Astrocyte (in vitro differentiated cells and primary cell): ENCODE measurements at places on chromosomes 11 and 22. TPM values are rescaled to one million over a fixed set of nuclear protein-coding genes. Genes with fewer than 3 reads are reported as not detected.

Gene OR52K2
- total RNA-seq: 0.23 TPM in 1 of 2 replicates, not detected in the other

DNA sequence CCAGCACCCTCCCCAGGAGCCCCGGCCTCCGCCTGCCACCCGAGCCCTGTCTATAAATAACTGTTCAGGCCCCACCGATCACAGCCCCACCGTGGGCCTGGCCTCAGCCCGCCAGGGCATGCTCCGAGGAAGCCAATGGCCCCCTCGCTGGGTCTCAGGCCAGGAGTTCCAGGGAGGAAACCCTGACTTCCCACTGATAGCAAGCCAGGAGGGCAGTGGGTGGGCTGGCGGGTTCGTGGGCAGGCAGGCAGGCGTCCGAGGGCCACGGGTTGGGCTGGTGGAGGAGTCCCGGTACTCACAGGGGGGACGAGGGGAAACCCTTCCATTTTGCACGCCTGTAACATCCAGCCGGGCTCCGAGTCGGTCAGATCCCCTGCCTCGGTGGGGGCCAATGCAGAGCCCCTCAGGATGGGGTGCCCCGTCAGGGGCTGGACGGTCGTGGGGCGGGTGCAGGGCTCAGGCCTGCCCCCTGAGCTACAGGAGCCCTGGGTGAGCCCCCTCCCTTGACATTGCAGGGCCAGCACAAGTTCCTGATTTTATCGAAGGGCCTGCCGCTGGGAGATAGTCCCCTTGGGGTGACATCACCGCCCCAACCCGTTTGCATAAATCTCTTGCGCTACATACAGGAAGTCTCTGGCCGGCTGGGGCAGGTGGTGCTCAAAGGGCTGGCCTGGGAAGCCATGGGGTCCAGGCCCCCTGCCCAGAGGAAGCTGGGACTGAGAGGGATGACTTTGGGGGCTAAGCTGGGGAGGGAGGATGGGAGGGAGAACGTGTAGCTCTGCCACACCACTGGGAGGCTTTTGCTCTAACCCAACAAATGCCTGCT is at the start of gene SPI1:
Gene SPI1, minus strand, starts transcription at position 538 of the 826 bp plus-strand sequence. Its CDS starts 194 bp downstream, at position 344.
- no peak within 1 kb of the TSS for H3K4me3 ChIP-seq
- H3K27ac ChIP-seq: no peak within 1 kb of the TSS
- peaks cover 6% of the 10 kb centered on the region for H3K4me1 ChIP-seq
- no peaks in the 10 kb centered on the region for H3K36me3 ChIP-seq
- H3K27me3 ChIP-seq: no peaks in the 10 kb centered on the region
- no peak for DNase-seq

DNA sequence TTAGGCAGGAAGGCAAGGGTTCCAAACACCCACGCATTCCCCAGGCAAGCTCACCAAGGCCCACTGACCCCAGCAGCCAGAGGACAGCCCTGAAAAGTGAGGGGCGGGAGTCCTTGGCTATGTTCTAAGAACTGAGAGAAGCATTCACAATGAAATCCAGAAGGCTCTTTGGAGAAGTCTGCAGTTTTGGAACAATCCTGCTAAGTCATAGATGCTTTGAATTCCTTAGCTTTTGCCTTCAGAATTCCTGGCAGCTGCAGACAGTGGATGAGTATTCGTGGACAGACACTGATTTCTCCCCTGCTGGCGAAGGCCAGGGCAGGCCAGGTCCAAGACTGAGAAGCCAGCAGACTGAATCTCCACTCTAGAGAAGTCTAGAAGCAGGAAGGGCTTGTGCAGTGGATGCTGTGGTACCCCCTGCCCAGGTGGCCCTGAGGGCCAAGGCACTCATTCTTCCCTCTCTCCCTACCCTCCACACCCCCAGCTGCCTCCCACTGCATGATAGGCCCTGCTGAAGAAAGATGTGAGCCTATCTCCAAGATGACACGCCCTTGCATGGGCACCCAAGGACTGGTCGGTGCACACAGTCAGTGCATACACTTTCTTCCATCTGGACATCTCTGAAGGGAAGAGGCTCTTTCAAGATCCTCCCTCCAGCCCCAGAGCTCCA is 133.2 kb upstream of the TEAD1 start:
- H3K27ac ChIP-seq: peak overlapping the region; percentile 95
- peaks cover 38% of the 10 kb centered on the region for H3K4me1 ChIP-seq
- no peaks in the 10 kb centered on the region for H3K36me3 ChIP-seq
- H3K27me3 ChIP-seq: no peaks in the 10 kb centered on the region

DNA sequence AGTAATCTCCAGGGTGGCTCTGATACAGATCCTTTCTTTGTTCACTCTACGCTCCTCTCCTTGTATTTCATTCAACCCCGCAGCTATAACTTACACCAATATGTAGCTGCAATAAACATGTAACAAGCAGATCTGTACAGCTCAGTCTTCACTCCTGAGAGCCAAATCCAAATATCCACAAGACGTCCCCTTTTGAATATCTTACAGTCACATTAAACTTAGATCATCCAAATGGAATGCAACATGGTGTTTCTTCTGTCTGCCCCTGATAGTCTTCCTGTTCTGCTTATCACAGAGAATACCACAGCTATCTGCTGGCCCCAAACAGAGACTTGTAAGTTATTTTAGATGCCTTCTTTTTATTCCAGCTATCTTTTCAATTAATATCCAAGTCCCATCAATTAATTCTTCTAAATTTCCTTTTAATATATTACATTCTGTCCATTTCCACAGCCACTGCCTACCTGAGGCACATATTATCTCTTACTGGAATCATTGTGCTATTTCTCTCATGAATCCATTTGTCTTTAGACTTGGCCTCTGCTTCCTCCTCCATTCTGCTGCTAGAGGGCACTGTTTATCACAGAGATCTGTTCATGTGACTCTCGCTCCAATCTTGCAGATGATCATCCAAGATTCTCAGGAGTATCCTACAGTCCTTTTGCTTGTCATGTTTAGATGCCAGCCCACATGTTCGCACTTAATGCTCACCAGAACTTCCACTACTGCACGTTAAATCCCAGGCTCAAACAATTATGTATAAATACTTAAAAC is 908.6 kb downstream of the NTM start:
- no peak overlapping the region for H3K4me3 ChIP-seq
- DNase-seq: peak; percentile 68
- H3K27me3 ChIP-seq: no peaks in the 10 kb centered on the region
- H3K36me3 ChIP-seq: no peaks in the 10 kb centered on the region
- H3K27ac ChIP-seq: peak overlapping the region; percentile 34
- H3K4me1 ChIP-seq: peaks cover 11% of the 10 kb centered on the region

DNA sequence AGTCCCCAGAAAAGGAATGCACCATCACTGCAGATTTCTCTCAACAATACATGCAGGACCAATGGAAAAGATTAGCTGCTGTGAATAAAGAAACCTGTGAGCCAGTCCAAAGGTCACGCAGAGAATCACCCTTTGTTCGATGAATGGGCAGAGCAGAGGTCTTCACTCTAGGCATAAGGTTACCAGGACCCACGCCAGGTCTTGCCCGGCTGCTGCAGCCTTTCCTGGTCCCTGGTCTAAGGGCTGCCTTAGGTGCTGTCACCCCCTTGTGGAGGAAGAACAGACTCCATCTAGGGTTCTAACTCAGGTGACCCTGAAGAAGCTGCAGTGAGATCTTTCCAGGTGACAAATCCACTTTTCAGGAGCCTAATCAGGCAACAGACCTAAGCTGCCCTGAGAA is 29.0 kb upstream of the NAP1L4 start:
- peaks cover 25% of the 10 kb centered on the region for H3K36me3 ChIP-seq
- no peak for DNase-seq
- peaks cover 10% of the 10 kb centered on the region for H3K4me1 ChIP-seq
- H3K27ac ChIP-seq: no peak overlapping the region
- H3K27me3 ChIP-seq: no peaks in the 10 kb centered on the region

GRCh38 chr11:60985991-60986915 is 14.8 kb downstream of the CD6 start:
- H3K27me3 ChIP-seq: peaks cover 8% of the 10 kb centered on the region
- H3K4me1 ChIP-seq: peaks cover 8% of the 10 kb centered on the region
- no peak overlapping the region for H3K27ac ChIP-seq
- H3K36me3 ChIP-seq: no peaks in the 10 kb centered on the region
- DNase-seq: peak; percentile 38

GRCh38 chr11:88405853-88406252 is 68.3 kb upstream of the CTSC start:
- no peaks in the 10 kb centered on the region for H3K36me3 ChIP-seq
- no peak overlapping the region for H3K27ac ChIP-seq

DNA sequence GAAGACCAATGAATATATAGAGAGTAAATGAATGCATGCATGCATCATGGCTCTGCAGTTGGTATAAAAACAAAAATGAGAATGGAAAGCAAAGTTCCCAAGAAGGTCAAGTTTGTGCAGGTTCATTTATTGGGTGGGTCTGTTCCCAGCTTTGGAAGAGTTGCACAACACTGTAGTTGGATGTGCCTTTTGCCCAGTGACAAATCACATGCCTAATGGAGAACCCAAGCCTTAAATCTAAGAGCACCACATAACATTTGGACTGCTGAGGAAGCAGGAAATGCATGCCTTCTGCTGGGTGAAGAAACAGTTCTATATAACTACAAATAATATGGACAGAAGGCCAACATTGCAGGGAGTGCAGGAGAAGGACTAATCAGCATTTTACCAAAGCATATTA is 30.6 kb downstream of the PRCP start:
- H3K4me3 ChIP-seq: no peak overlapping the region
- DNase-seq: no peak
- no peaks in the 10 kb centered on the region for H3K4me1 ChIP-seq
- no peak overlapping the region for H3K27ac ChIP-seq
- H3K27me3 ChIP-seq: no peaks in the 10 kb centered on the region

Gene KCNK4
- 0.52 TPM in 1 of 2 replicates, not detected in the other for total RNA-seq

DNA sequence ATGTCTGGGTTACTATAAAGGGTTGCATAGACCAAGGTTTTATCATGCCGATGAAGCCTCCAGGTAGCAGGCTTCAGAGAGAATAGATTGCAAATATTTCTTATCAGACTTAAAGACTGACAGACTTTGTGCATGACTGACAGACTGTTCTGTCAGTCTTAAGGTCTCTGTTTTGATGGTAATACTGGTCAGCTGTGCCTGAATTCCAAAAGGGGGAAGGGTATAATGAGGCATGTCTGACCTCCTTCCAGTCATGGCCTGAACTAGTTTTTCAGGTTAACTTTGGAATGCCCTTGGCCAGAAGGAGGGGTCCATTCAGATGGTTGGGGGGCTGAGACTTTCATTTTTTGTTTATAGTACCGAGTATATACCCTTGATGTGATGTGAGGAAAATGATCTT is 4.7 kb upstream of the KCTD14 start:
- no peaks in the 10 kb centered on the region for H3K36me3 ChIP-seq
- H3K4me1 ChIP-seq: peaks cover 9% of the 10 kb centered on the region
- H3K4me3 ChIP-seq: no peak overlapping the region
- H3K27ac ChIP-seq: no peak overlapping the region
- H3K27me3 ChIP-seq: no peaks in the 10 kb centered on the region

DNA sequence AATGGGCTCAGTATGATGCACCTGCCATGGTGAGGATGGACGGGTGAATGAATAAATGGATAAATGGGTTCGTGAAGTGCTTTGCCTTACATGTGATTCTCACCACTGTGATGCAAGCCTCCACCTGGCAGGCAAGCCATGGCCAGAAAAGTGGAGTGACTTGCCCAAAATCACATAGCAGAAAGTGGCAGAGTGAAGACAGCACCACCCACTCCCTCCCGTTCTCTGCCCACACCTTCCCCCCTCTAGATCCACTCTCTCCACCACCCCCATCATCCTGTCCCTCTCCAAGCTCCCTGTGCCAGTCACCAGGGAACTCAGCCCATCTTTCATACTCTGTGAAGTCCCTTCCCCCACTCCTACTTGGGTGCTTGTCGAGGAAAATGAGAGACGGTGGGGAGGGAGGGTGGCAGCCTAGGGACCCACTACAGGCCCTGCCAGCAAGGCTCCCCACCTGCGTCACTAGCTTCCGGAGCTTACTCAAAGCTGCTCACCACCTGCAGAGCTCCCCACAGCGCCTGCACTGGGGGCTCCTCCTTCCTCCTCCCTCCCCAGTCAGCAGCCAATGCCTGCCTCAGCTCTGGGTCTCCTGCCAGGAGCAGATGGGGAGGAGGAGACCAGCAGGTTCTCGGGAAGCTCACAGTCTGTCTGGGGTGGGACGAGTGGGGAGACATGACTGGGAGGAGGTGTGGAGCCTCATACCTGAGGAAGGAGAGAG is 82.3 kb downstream of the PDE2A start:
- H3K27ac ChIP-seq: no peak overlapping the region
- no peaks in the 10 kb centered on the region for H3K4me1 ChIP-seq
- H3K27me3 ChIP-seq: peaks cover 72% of the 10 kb centered on the region
- DNase-seq: no peak
- H3K4me3 ChIP-seq: no peak overlapping the region
- no peaks in the 10 kb centered on the region for H3K36me3 ChIP-seq

- H3K4me3 ChIP-seq: no peak overlapping the region
- DNase-seq: no peak
- no peaks in the 10 kb centered on the region for H3K36me3 ChIP-seq
- H3K27ac ChIP-seq: no peak overlapping the region
- H3K4me1 ChIP-seq: peaks cover 10% of the 10 kb centered on the region
- no peaks in the 10 kb centered on the region for H3K27me3 ChIP-seq
Measured at GRCh38 chr11:11810764-11811726, 30.7 kb upstream of the USP47 start.

- H3K36me3 ChIP-seq: no peaks in the 10 kb centered on the region
- no peak overlapping the region for H3K27ac ChIP-seq
- H3K4me1 ChIP-seq: peaks cover 8% of the 10 kb centered on the region
- H3K4me3 ChIP-seq: no peak overlapping the region
- no peak for DNase-seq
- no peaks in the 10 kb centered on the region for H3K27me3 ChIP-seq
Measured at GRCh38 chr11:123527526-123527925, 97.5 kb downstream of the GRAMD1B start.
